ENCODE measurements at places on chromosomes 11 and 22.

DNA sequence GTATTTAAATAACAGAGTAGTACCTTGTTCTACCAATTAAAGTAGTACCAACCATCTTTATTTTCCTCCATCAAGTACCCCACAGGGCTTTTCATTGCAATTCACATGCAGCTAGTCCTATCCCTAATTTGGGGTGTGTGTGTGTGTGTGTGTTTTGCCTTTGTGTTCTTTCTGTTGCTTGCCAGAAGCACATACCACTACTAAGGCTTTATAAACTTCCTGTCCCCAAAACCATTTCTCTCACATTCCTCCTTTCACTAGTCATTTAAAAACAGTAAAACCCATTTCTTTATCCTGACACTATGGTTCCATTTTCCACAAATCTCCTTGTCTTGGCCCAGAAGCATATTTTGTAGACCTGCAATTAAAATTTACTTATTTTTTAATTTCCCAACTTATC lies 54.6 kb downstream of the SLC36A4 start:
- H3K4me1 ChIP-seq, result no peaks in the 10 kb centered on the region
- no peak overlapping the region for H3K27ac ChIP-seq
- DNase-seq, result no peak

- peaks cover 14% of the 10 kb centered on the region for H3K4me1 ChIP-seq
- no peaks in the 10 kb centered on the region for H3K27me3 ChIP-seq
- no peak overlapping the region for H3K4me3 ChIP-seq
- no peak overlapping the region for H3K27ac ChIP-seq
Observed at GRCh38 chr11:61855939-61856680, 28.0 kb downstream of the FADS2 start.

GRCh38 chr11:65489035-65489705 lies 9.7 kb upstream of the MALAT1 start:
- H3K36me3 ChIP-seq, result no peaks in the 10 kb centered on the region
- no peaks in the 10 kb centered on the region for H3K27me3 ChIP-seq
- H3K4me1 ChIP-seq, result peaks cover 87% of the 10 kb centered on the region

- H3K36me3 ChIP-seq, result no peaks in the 10 kb centered on the region
- H3K4me1 ChIP-seq, result no peaks in the 10 kb centered on the region
- H3K27me3 ChIP-seq, result no peaks in the 10 kb centered on the region
- no peak overlapping the region for H3K27ac ChIP-seq
- no peak for DNase-seq
Observed at GRCh38 chr22:28222052-28222451, 303.0 kb upstream of the PITPNB start.

- H3K27me3 ChIP-seq, result no peaks in the 10 kb centered on the region
- no peaks in the 10 kb centered on the region for H3K4me1 ChIP-seq
- no peak overlapping the region for H3K27ac ChIP-seq
- DNase-seq, result no peak
- H3K36me3 ChIP-seq, result no peaks in the 10 kb centered on the region
Observed at GRCh38 chr11:22479208-22479607, 141.0 kb downstream of the SLC17A6 start.

DNA sequence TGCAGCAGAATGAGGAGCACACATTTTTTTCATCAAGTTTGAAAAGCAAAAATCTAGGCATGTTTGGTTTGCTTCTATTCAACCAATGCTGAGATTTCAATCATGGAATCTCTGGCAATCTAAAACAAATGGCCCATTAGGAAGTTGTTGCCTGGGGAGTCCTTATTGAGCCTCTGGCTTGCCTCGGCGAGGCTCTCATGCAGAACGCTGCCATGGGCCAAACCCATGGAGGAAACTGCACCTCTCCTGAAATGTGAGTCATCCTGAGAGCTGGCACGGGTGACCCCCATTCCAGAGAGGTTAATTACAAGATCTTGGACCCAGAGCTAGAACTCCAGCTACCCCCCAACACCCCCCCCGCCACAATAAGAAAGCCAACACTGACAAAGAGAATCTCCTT lies 80.7 kb downstream of the MN1 start:
- H3K4me1 ChIP-seq, result peaks cover 2% of the 10 kb centered on the region
- no peak for DNase-seq
- H3K36me3 ChIP-seq, result no peaks in the 10 kb centered on the region
- H3K27ac ChIP-seq, result no peak overlapping the region

DNA sequence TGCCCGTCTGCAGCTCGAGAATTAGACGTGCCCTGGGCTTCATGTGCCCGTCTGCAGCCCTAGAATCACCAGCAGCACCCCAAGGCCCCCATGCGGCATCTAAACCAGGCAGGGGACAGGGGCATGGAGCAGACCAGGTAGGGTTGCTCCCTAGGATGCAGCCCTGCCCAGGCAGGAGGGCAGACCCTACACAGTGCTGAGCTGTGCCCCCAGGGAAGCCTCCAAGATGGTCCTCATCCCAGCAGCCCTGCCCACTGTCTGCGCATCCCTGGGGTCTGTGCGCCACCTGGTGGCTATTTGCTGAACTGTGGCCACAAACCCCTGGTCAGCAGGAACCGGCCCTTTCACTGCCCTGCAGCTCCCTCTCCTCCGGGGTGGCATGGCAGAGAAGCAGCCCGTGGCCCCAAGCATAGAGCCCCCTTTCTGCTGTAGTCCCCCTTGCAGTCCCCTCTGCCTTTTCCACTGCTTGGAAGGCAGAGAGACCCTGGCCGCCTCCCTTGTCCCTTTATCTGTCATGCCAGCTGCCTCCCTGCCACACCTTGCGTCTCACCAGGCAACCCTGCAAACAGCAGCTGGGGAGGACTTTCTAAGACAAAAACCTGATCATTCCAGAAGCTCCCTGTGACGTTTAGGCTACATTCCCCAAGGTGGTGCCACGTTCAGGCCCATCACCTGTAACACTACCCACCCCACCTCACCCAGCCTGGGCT lies 86.6 kb downstream of the KCNQ1 start:
- H3K36me3 ChIP-seq, result no peaks in the 10 kb centered on the region
- no peak overlapping the region for H3K27ac ChIP-seq
- no peak overlapping the region for H3K4me3 ChIP-seq
- no peaks in the 10 kb centered on the region for H3K27me3 ChIP-seq
- peak; percentile 52 for DNase-seq
- H3K4me1 ChIP-seq, result peaks cover 3% of the 10 kb centered on the region

DNA sequence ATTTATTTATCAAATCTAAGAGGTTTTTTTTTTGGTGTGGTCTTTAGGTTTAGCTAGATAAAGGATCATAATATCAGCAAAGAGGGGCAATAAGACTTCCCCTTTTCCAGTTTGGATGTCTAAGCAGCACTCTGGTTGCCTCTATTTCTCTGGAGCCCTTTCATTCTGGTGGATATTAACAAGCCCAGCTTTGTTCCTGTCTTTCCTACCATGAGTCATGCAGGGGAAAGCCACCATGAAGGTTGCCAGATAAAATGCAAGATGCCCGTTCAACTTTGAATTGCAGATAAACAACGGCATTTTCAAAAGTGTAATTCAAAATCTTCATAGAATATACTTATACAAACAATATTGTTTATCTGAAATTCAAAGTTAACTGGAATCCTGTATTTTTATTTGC lies 143.6 kb downstream of the ADAMTS15 start:
- H3K4me1 ChIP-seq, result no peaks in the 10 kb centered on the region
- no peak for DNase-seq
- no peaks in the 10 kb centered on the region for H3K36me3 ChIP-seq
- H3K27ac ChIP-seq, result no peak overlapping the region
- H3K4me3 ChIP-seq, result no peak overlapping the region
- no peaks in the 10 kb centered on the region for H3K27me3 ChIP-seq

- peak overlapping the region; percentile 97 for H3K27ac ChIP-seq
- H3K36me3 ChIP-seq, result peaks cover 12% of the 10 kb centered on the region
- H3K4me1 ChIP-seq, result peaks cover 67% of the 10 kb centered on the region
- no peaks in the 10 kb centered on the region for H3K27me3 ChIP-seq
- no peak for DNase-seq
Observed at GRCh38 chr22:38308791-38309498, 8.3 kb downstream of the CSNK1E start.

DNA sequence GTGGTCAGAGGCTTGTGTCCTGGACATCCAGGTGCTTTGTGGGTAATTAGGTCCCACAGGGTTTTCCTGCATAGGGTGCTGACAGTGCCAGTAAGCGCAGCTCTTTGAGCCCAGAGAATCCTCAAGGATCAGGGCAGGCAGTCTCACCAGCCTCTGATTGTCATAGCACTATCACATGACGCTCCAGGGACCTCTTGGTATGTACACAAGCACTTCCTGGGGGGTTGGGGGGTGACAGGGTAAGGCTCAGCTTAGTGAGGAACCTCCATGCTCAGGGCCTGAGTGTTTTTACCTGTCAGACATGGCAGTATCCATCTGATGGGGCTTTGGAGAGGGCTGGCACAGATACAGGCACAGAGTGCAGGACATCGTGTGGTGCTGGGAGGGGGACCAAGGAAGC lies 27.9 kb upstream of the SUSD2 start:
- peak overlapping the region; percentile 8 for H3K27ac ChIP-seq
- no peak for DNase-seq
- H3K4me1 ChIP-seq, result peaks cover 28% of the 10 kb centered on the region
- no peaks in the 10 kb centered on the region for H3K27me3 ChIP-seq
- H3K36me3 ChIP-seq, result no peaks in the 10 kb centered on the region
- H3K4me3 ChIP-seq, result no peak overlapping the region

GRCh38 chr11:79198898-79199250 lies 242.0 kb downstream of the TENM4 start:
- peaks cover 3% of the 10 kb centered on the region for H3K4me1 ChIP-seq
- no peak for DNase-seq
- no peak overlapping the region for H3K27ac ChIP-seq
- H3K36me3 ChIP-seq, result no peaks in the 10 kb centered on the region
- no peak overlapping the region for H3K4me3 ChIP-seq
